ENCODE measurements at places on chromosomes 3 and 15.

- no peak for DNase-seq
Observed at GRCh38 chr15:33150431-33150941, 44.0 kb downstream of the FMN1 start.

DNA sequence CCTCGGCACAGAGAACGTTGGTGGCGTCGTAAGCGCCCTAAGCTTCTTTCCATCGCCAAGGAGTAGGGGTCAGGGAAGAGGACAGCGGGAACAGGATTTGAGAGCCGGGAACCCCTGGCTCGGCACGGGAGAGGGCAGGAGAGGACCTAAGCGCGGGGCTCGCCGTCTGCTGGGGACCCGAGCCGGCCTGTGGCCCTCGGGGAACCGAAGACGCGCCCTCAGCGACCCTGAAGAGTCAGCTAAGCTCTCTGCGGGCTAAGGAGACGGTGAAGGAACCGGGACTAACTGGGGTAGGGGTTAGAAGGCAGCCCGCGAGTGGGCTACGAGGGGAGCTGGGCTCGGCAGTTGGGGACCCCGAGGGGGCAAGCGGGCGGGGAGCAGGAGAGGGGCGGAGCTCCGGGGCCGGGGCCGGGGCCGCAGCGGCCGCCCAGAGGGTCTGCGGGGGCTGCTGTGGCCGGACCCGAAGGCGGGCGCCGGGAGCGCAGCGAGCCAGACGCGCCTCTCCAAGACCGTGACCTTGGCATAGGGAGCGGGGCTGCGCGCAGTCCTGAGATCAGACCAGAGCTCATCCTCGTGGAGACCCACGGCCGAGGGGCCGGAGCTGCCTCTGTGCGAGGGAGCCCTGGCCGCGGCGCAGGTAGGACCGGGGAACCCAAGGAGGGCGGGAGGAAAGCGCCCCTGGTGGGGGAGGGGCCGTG is 574 bp downstream of the CASR start:
- DNase-seq, result no peak

DNA sequence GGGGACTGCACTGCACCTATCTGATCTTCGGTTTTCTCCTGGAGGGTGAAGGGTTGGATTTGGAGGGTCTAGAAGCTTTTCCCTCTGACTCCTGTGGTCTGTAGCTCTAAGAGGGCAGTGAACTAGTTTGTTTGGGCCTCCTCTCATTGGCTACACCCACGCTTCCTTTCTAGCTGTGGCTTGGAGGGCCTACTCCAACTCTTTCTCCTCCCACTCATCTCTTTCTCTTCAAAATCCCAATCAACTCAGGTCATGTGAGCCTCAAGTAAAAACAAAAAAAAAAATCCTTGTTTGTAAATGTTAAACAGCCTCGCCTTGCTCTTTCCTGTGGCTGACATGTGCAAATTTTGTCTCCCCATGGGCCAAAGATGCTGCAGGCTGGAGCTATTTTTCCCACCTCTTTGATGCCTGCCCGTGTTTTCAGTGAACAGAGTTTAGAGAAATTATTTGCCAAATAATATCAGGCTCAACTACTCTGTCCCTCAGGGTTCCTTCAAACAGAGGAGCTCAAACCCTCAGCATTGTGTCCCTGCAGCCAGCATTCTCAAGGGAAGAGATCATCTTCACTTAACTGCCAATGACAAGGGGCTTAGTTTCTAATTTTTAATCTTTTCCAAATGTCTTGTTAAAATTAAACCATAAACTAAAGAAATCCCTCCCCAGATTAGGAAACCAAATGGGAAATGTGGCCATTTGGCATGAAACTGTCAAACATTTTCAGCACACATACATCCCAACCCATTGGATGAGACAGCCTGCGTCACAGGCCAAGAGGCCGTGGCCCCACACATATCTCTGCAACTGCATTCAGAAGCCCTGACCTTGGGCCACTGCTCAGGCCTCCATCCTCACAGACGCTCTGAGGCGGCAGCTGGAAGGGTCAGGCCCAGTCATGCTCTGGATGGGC is 114.8 kb upstream of the THBS1 start:
- DNase-seq, result peak; percentile 66

DNA sequence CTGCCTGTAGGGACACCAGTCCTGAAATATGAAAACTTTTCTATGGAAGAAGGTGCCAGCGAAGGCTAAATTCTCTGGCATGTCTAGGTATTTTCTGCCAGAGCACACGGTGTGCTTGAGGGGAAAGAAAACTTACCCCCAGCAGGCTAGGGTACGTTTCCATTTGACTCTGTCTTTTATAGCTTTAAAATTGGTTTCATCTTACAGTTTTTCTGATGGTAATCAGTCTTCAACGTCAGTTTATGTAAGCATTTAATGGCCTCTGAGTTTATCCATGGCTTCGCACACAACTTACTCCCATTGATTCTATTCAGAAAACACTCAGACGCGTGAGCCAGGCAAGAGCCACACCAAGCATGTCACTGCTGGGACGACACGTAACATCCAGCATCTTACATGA is 249.7 kb downstream of the ADAMTS17 start:
- no peak for DNase-seq

DNA sequence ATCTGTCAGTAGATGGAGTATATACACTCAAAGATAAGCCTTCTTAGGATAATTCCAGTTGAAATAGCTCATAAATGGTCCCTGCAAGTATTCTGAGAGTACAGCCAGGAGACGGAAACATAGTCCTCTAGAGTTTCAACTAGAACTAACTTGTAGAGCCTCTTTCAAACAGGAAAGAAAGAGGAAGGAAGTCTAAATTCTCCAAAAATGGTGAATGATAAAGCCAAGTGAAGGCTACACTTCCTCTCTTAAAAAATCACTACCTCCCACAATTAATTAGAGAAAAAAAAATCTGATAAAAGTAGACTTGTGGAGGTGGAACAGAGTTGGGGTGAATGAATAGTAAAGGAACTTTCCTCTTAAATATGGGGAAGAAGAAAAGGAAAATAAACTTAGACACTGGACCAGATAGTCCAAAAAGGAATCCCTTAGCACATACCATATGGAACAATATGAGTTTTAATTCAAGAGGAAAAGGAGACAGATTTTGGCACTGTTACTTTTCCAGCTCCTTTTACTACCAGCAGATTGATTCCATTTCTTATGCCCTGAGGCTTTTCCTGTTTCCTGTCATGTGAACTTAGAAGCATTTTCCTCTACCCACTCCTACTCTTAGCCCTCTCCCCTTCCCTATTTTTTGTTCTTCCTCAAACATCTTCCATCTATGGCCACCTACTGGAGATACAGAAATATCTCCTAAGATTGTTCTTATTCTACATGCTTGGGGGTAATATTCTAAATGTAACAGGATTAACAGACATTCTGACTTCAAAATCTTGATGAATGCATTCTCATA is 207.6 kb downstream of the CHST2 start:
- DNase-seq, result no peak

- DNase-seq, result no peak
Observed at GRCh38 chr3:2838546-2839157, 271.5 kb downstream of the IL5RA start.

DNA sequence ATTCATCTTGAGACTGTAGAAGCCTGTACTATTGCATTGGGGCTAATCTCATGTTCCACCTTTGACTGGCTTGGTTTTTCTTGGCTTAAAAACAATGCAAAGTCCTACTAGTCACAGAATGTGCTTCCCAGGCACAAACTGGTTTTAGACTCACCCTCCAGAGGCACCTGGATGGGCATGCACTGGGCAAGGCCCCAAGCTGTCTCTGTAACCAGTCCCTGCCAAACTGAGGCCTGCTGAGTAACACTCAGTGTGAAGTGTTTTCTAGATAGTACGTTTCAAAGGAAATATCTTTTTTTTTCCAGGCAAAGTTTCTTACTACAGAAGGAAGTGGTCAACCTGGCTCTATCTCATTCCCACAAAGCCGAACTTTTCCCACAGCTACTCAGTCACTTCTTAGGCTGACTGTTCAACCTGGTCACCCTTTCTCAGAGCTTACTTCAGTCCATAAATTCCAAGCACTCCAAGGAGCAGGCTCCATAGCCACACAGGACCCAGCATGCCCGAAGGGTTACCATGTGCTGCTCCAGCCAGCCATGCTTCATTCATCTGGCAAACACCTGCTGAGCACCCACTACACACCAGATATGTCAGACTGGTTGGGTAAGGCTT is 57.4 kb downstream of the NPTN start:
- DNase-seq, result no peak
